Adipocyte (in vitro differentiated cells): ENCODE measurements at places on chromosomes 6 and 20.

- no peak for DNase-seq
Measured at GRCh38 chr20:24823176-24823784, 125.8 kb upstream of the CST7 start.

DNA sequence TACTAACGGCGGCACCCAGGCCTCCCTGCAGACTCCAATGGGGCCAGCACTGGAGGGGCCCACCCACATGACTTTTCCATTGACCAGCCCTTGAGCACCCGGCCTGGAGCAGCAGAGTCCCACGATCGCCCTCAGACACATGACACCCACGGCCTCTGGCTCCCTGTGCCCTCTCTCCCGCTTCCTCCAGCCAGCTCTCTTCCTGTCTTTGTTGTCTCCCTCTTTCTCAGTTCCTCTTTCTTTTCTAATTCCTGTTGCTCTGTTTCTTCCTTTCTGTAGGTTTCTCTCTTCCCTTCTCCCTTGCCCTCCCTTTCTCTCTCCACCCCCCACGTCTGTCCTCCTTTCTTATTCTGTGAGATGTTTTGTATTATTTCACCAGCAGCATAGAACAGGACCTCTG lies 26.1 kb upstream of the FANCE start:
- no peak for DNase-seq

- DNase-seq, result no peak
Measured at GRCh38 chr20:46220455-46221207, 87.7 kb downstream of the CDH22 start.

DNA sequence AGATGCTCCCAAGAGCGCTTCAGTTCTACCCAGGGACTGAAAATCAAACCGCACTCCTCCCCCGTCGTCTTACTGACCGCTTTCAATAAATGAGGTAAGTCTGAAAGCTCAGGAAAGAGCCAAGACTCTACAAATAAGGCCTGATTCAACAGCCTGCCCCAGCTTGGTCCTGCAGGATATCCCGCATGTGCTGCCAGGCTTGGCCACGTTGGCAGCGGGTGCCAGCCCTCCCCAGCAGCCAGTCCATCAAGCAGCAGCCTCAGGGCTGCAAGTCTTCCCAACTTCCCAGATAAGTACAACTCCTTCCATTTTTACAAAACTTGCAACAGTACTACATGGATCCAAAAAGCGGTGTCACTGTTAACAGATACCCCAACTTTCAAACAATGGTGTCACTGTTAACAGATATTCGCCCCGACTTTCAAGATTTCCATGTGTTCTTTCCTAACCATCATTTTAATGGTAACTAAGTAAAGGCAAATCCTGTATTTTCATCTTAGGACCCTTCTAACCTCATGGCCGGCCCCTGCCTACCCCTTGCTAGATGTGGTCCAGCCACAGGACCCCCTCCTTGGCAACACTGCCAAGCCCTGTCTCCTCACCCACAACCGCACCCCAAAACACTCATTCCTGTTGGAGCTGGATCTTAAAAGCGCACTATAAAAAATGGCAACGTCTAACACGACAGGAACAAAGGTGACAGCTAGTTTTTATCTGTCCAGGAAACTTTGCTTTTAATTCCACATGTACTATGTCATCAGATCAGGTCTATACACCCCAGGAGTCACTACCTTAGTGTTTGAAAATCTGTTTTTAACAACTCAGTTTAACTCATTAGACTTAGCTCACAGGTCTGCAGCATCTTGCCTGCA lies 28.0 kb downstream of the DIDO1 start:
- DNase-seq, result no peak

DNA sequence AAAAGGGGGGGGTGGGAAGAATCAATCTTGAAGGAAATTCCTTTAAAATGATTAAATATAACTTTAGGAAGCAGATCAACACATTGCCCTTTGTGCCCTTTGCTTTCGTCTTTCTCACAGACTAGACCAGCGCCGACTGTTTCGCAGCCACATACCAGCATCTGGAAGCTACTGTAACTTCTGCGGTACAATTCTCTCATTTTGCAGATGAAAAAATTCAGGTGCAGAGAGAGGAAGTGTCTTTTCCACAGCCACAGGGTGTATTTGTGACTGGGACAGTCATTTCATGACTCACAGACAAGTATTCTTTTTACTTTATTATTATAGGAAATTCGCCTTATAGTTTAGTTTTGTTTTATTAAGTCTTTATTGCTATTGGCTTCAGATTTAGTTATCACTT lies 84.2 kb downstream of the UST start:
- no peak for DNase-seq

- no peak for DNase-seq
Measured at GRCh38 chr6:33710296-33711121, 991 bp downstream of the UQCC2 start.

GRCh38 chr6:21084656-21085055 lies 508.9 kb upstream of the SOX4 start:
- peak; percentile 16 for DNase-seq

- no peak for DNase-seq
Measured at GRCh38 chr20:16052456-16052855, 520.8 kb downstream of the KIF16B start.

DNA sequence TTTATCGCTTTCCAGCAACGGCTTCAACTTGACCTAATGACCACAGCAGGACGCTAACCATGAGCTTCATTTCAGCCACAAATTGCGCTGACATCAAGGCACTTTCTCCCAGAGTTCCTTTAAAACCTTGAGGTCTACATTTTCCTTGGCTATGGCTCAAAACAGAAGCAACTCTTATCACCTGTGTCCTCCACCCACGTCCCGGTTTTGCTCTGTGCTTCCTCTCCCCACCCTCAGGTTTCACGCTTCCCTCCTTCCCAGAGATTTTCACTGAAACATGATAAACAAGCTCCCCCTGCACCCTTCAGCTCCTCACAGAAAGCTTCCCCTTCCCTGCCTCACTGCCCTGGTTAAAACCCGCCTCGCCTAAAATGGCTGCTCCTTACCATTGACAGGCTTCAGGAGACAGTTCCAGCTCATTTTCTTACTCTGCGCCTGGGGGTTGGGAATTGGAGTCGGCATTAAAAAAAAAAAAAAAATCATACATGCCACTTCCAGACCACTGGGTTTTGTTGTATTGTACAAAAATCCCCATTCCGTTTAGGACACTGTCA lies 229.5 kb downstream of the UBE3D start:
- DNase-seq, result no peak

DNA sequence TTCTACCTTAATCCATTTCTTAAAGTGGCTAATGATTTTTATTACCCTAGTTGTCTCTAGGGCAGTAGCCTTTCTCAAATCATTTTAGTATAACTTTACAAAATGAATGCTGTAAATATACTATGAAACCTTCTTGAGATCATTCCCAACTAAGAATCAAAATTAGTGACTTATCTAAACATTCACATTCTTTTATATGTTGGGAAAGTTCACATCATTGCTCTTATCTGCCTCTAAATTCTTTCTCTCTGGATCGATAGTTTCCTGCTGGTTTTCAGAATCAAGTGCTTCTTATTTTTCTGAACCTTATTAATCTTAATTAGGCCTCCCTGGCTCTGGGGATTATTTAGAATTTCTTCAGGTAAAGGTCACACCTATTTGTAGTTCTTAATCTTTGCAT lies 126.8 kb downstream of the BCKDHB start:
- no peak for DNase-seq

DNA sequence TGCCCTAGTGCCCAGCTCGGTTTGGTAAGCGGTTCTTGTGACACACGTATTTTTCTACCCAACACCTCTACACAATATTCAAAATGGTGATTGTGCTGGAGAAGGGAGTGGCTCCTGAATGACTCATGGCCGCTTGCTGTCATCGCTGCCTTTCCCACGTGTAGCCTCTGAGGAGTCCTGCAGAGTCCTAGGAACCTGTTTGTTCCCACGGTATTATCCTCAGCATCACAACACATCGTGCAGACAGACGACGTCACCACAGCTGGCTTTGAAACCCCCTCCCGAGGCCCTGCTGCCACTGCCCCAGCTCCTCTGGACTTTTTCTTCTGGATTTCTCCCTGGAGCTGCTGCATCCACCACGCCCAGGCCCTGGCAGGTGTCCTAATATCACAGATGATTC lies 353.5 kb downstream of the SMOC2 start:
- no peak for DNase-seq

GRCh38 chr6:148842296-148843019 lies 95.6 kb downstream of the UST start:
- DNase-seq, result no peak

- no peak for DNase-seq
Measured at GRCh38 chr6:3650959-3651697, 100.4 kb downstream of the PXDC1 start.

DNA sequence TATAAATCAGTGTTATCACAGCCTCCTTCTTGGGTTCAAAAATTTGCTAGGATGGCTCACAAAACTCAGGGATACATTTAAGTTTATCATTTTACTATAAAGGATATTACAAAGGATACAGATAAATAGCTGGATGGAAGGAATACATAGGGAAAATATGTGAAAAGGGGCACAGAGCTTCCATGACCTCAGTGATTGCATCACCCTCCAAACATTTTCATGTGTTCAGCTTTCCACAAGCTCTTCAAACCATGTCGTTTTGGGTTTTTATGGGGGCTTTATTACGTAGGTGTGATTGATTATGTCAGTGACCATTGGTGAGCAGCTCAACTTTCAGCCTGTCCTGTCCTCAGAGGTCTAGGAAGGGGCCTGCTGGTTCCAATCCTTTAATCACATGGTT lies 68.0 kb downstream of the CYB5R4 start:
- no peak for DNase-seq

DNA sequence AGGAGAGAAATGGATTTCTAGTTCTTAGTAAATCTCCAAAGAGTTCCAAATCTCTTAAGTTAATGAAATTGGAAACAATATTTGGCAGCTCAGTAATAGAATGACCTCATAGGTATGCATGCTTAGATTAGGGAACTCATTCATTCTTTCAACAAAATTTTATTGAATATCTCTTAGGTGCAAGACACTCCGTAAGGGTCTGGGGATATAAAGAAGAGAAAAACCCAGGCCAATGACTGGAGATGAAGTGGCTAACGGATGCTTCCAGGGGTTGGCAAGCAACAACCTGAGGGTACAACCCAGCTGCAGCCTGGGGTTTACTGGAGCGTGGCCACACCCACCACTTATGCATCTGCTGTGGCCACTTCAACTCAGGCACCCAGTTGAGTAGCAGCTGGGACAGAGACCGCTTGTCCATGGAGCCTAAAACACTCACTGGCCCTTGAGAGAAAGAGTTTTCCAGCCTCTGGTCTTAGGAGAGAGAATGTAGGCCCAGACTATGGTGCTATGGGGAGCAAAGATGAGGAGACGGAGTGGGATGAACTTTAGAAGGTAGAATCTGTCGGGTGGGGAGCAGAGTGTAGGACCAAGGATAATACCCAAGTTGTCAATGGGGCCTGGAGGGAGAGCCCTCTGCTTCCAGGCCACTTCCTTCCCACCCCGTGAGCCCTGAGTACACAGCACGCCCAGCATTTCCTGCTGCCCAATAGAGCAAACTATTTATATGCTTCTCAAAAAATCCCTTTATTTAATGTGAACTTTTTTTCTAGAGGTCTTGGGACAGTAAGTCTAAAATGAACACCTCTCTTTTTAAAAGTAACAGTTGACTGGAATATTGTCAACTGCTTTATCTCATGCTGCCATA lies 46.8 kb upstream of the PXDC1 start:
- no peak for DNase-seq

DNA sequence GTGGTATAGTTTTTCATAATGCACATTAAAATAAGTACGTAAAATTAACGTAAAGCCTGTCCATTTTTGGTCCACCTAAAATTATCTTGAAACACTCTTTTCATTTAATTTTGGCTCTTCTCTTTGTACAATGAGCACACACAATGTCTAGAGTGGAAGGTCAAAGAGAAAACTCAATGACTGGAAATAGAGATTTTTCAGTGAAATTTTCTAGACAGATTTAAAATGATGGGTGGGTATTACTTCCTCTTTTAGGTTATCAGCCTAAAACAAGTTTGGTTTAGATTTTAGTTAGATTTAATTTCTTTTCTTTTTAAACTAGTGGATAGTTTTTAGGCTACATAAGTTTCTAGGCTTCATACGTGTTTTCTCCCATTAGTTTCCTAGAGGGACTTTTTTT lies 24.9 kb downstream of the DSE start:
- DNase-seq, result no peak

DNA sequence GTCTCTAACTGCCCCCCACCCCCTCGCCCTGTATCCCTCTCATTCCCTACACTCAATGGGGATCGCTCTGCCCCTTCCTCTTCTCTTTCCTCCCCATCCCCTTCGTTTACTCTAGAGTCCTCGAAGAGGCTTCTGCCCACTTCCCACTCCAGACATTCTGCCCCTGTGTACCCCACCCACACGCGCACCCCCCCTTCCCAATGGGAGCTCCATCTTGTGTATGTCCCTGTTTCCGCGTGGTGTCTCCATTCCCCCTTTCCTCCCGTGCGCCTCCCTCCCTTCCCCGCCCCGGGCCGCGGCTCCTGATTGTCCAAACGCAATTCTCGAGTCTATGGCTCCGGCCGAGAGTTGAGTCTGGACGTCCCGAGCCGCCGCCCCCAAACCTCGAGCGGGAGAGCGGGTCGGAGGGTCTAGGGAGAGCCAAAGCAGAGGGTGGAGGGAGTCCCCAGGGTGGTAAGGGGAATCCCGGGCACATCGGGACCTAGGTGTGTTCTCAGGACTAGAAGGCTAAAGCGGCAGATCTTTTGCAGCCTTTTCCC lies 679 bp upstream of the RING1 start:
- DNase-seq, result peak; percentile 87

DNA sequence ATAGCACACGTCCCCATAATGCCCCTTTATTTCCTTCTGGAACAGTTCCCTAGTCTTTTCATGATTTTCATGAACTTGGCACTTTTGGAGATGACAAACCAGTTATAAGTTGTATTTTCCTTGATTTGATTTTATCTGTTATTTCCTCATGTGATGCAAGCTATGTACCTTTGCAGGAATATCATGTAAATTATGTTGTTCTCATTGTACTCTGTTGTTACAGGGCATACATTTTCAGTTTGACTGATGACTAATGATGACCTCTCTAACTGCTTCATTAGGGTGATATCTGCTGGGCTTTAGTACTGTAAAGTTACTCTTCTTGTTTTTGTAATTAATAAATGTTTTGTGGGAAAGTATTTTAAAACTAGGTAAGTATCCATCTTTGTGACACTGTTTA lies 147.3 kb downstream of the ZFAND3 start:
- no peak for DNase-seq

DNA sequence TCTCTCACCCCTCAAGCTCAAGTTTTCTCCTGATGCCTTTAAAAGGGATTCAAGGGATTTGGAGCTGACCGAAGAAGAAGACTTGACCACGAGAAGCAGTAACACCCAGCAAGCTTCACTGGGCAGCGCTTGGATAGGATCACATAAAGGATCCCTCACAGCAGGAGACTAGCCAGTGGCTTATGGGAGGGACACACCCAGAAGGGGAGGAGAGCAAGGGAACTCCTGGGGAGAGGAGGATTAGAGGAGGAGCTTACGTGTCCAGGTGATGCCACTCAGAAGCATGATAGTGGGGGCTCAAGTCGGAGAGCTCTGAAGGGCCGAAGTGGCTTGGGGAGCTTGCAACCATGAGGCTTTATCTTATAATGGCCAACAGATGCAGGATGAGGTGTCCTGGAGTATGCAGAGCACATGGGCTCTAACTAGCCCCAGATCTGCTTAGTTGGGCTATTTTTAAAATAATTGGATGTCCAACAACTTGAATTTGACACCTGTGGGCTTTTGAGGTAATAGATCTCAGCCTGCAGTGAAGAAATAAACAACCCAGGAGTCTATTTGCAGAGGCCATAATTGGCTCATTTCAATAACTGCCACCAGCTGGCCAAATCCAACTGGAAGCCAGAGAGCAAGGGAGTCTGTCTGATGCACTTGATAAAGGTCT lies 137.9 kb upstream of the EXOC2 start:
- no peak for DNase-seq
